SJSA1 (cell line): ENCODE measurements at places on chromosomes 12 and 14. TPM values are rescaled to one million over a fixed set of nuclear protein-coding genes. Genes with fewer than 3 reads are reported as not detected.

DNA sequence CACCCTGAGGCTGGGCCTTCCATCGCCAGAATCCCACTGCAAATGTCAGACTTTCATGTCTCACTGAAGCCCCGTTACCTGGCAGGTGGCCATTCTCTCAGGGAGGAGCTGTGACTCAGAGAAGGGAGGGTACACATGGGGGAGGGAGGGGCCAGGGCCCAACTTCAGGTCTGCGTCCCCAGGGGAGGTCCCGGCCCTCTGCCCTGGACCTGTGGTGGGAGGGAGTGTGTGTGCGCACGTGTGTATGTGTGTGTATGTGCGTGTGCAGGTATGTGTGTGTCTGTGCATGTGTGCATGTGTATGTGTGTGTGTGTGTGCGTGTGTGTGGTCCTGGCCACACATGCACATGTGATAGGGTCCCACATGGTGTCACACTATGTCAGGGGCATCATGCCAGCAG is 50.9 kb downstream of the MVK start:
- H3K27me3 ChIP-seq: peaks cover 7% of the 10 kb centered on the region
- H3K36me3 ChIP-seq: no peaks in the 10 kb centered on the region
- H3K27ac ChIP-seq: no peak overlapping the region
- no peaks in the 10 kb centered on the region for H3K4me1 ChIP-seq
- no peak overlapping the region for H3K4me3 ChIP-seq
- no peak for DNase-seq

- no peaks in the 10 kb centered on the region for H3K36me3 ChIP-seq
- peak overlapping the region; percentile 51 for H3K4me3 ChIP-seq
- peaks cover 6% of the 10 kb centered on the region for H3K4me1 ChIP-seq
- H3K27ac ChIP-seq: peak overlapping the region; percentile 79
These were observed 910 bp upstream of the SRP54 start for GRCh38 chr14:34981743-34982420.

DNA sequence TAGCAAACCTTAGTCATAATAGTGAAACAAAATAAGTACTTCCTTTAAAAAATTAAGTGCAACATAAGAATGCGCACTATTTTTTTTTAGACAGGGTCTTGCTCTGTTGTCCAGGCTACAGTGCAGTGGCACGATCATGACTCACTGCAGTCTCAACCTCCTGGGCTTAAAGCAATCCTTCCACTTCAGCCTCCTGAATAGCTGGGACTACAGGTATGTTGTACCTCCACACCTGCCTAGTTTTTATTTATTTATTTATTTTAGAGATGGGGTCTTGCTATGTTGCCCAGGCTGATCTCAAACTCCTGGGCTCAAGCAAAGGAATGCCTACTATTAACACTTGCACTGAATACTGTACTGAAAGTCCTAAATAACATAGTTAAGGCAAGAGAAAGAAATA is 93.8 kb downstream of the NUMB start:
- no peak for DNase-seq
- H3K27me3 ChIP-seq: no peaks in the 10 kb centered on the region
- no peak overlapping the region for H3K4me3 ChIP-seq
- no peak overlapping the region for H3K27ac ChIP-seq

GRCh38 chr12:68932961-68933893 is at the start of gene CPM:
TSS of gene CPM (minus strand) at chr12:68933171. CDS start at chr12:68932837, 334 bp downstream.
- H3K27ac ChIP-seq: no peak within 1 kb of the TSS
- H3K4me3 ChIP-seq: peak within 1 kb of the TSS; percentile 76
- H3K36me3 ChIP-seq: peaks cover 4% of the 10 kb centered on the region; the same call in 1 of the 2 replicates
- DNase-seq: peak; percentile 61

DNA sequence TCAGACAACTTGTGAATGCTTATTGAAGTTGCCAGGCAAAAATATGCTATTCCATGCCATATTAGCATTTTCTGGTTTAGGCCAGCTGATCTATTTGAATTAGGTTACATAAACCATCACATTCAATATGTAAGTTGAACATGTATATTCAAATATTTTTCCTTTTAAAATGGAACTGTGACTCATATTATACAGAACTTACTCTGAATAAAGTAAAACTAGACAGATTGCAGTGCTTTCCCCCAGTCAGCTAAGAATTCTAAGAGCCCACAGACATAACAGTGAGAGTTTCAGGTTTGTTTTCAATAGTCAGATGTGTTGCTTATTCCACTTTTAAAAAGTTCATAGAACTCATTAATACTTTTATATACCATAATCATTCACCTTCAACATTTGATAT is 119.8 kb downstream of the MGST1 start:
- no peak overlapping the region for H3K4me3 ChIP-seq
- DNase-seq: no peak

GRCh38 chr14:52258783-52259182 is 8.7 kb upstream of the PTGDR start:
- H3K36me3 ChIP-seq: no peaks in the 10 kb centered on the region
- no peak for DNase-seq
- H3K4me1 ChIP-seq: no peaks in the 10 kb centered on the region
- H3K27ac ChIP-seq: no peak overlapping the region

GRCh38 chr12:103336940-103337339 is 158.8 kb downstream of the C12orf42 start:
- H3K27ac ChIP-seq: no peak overlapping the region
- no peaks in the 10 kb centered on the region; the same call in none of the 2 replicates for H3K27me3 ChIP-seq
- no peaks in the 10 kb centered on the region for H3K4me1 ChIP-seq
- DNase-seq: no peak

- H3K4me3 ChIP-seq: no peak overlapping the region
- DNase-seq: no peak
- H3K36me3 ChIP-seq: no peaks in the 10 kb centered on the region
- H3K27ac ChIP-seq: no peak overlapping the region
- H3K27me3 ChIP-seq: peaks cover 4% of the 10 kb centered on the region; the same call in 1 of the 2 replicates
These were observed 46.3 kb upstream of the KICS2 start for GRCh38 chr12:64268409-64268808.

DNA sequence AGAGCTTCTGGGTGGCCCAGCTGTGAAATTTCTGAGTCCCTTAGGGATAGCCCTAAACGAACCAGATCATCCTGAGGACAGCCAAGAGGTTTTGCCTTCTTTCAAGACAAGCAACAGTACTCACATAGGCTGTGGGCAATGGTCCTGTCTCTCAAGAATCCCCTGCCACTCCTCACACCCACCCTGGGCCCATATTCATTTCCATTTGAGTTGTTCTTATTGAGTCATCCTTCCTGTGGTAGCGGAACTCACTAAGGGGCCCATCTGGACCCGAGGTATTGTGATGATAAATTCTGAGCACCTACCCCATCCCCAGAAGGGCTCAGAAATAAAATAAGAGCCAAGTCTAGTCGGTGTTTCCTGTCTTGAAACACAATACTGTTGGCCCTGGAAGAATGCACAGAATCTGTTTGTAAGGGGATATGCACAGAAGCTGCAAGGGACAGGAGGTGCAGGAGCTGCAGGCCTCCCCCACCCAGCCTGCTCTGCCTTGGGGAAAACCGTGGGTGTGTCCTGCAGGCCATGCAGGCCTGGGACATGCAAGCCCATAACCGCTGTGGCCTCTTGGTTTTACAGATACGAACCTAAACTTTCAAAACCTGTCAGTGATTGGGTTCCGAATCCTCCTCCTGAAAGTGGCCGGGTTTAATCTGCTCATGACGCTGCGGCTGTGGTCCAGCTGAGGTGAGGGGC is 38.9 kb downstream of the DAD1 start:
- H3K36me3 ChIP-seq: peaks cover 23% of the 10 kb centered on the region
- H3K4me3 ChIP-seq: no peak overlapping the region
- DNase-seq: peak; percentile 84
- H3K27ac ChIP-seq: peak overlapping the region; percentile 95

DNA sequence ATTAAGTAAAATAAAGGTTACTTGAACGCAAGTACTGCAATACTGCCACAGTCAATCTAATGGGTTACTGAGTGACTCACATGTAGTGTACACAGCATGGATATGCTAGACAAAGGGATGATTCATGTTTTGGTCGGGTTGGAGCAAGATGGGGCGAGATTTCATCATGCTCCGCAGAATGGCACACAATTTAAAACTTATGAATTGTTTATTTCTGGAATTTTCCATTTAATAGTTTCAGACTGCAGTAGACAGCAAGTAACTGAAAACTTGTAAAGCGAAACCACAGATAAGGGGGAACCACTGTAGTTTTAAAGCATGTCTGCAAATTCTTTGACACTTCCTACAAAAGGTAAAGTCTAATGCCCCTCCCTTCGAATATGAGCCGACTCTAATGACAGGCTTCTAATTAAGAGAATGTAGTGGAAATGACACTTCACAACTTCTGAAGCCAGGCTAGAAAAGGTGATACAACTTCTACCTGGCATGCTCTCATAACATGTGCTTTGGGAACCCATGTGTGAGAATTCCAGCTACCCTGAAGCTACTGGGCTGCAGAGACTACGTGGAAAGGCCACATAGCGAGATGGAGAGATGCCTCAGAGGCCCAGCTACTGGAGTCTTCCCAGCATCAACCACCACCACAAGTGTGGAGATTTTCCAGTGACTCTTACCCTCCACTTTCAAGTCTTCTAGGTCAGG is 13.9 kb upstream of the TCP11L2 start:
- no peaks in the 10 kb centered on the region for H3K27me3 ChIP-seq
- peak; percentile 77 for DNase-seq
- no peaks in the 10 kb centered on the region for H3K36me3 ChIP-seq

GRCh38 chr12:56877195-56878009 is 56.8 kb downstream of the SDR9C7 start:
- H3K36me3 ChIP-seq: no peaks in the 10 kb centered on the region
- no peaks in the 10 kb centered on the region for H3K4me1 ChIP-seq
- no peak for DNase-seq
- H3K27me3 ChIP-seq: no peaks in the 10 kb centered on the region
- no peak overlapping the region for H3K4me3 ChIP-seq

DNA sequence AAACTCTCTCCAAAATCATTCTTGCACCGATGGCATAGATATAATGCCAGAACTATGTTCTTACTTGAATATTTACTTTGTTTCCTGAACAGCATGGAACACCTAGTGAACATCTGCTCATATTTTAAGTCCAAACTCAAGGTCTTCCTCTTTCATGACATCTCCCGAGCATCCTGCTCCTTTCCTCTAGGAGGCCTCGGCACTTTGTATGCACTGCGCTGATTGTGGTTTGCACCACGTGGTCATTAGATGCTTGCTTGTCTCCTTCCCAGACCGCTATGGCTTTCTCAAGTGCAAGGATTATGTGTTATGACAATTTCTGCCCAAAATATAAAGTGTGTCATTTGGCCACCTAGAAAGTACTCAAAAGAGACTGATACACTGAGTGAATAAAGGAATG is 912.0 kb downstream of the GALC start:
- H3K27me3 ChIP-seq: no peaks in the 10 kb centered on the region
- H3K4me3 ChIP-seq: no peak overlapping the region
- H3K36me3 ChIP-seq: no peaks in the 10 kb centered on the region
- H3K27ac ChIP-seq: no peak overlapping the region
- DNase-seq: no peak

DNA sequence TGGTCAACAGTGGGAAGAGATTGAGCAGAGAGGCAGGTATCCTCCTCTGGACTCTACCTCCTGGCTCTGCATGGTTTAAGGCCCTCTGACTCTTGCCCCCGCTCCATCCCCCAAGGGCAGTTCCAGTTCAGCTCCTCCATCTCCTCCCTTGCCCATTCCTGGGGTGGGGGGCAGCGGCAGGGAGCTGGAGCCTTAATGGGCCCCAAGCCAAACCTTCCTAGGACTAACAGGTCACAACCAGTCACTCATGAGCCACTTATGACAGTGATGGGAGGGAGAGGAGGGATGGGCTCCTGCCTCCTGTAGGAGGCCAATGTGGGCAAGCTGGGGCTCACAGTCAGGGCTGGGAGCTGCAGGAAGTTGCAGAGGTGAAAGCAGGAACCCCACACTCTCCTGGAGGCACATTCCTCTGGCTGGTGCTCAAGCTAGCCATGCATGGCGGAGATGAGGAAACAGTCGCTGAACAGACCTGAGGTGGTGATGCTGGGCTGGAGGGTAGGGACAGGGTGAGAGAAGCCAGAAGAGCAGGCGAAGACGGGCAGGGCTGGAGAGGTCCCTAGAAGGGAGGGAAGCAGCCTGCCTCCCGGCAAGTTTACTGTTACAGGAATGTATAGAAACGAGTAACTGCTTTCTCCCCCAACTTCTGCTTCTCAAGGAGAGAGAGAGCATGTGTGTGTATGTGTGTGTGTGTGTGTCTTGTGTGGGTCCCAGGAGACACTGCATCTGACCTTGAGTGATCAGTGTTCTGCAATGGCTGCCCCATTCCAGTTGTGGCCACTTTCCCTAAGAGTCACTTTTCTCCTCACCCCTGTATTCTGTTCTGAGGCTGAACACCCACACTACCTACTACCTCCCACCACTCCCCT is 5.0 kb upstream of the RAPGEF3 start:
- DNase-seq: no peak
- H3K27me3 ChIP-seq: no peaks in the 10 kb centered on the region
- no peaks in the 10 kb centered on the region for H3K36me3 ChIP-seq
- H3K27ac ChIP-seq: no peak overlapping the region

DNA sequence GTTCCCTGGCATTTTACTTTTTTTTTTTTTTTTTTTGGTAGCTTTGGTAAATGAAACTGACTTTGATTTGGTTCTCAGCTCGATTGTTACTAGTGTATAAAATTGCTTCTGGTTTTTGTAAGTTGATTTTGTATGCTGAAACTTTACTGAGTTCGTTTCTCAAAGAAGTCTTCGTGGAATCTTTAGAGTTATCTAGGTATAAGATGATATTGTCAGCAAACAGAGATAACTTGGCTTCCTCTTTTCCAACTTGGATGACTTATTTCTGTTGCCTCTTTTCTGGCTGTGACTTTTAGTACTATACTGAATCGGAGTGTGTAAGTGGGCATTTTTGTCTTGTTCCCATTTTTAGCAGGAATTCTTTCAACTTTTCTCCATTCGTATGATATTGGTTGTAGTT is 28.1 kb downstream of the USP15 start:
- no peak overlapping the region for H3K27ac ChIP-seq
- H3K36me3 ChIP-seq: peaks cover 6% of the 10 kb centered on the region; the same call in 1 of the 2 replicates
- no peak for DNase-seq
- no peaks in the 10 kb centered on the region for H3K4me1 ChIP-seq
- H3K4me3 ChIP-seq: no peak overlapping the region

- H3K27ac ChIP-seq: no peak overlapping the region
- peaks cover 11% of the 10 kb centered on the region for H3K4me1 ChIP-seq
- H3K4me3 ChIP-seq: no peak overlapping the region
- no peaks in the 10 kb centered on the region for H3K36me3 ChIP-seq
- no peak for DNase-seq
- H3K27me3 ChIP-seq: peaks cover 15% of the 10 kb centered on the region
These were observed 1.9 kb downstream of the CARMIL3 start for GRCh38 chr14:24053548-24054323.

The GDF3 gene
- not detected in 2 replicates for total RNA-seq

The RPS29 gene
- 2,039 and 3,165 TPM in 2 replicates for total RNA-seq

The TAS2R10 gene
- total RNA-seq: 0.53 TPM in 1 of 2 replicates, not detected in the other

The ACSS3 gene
- 0.28 and 1.3 TPM in 2 replicates for total RNA-seq

The C14orf132 gene
- total RNA-seq: 3.0 TPM in 2 replicates

The DDHD1 gene
- 8.7 and 12.7 TPM in 2 replicates for total RNA-seq

The ITGB7 gene
- total RNA-seq: 0.45 TPM in 1 of 2 replicates, not detected in the other
